AG09309 (cell line): ENCODE measurements at places on chromosomes 13 and 19.

GRCh38 chr13:26401578-26402021 is 147.7 kb downstream of the CDK8 start:
- no peak for DNase-seq

- DNase-seq, result no peak
These were observed 447.3 kb downstream of the FGF9 start for GRCh38 chr13:22118158-22118557.

DNA sequence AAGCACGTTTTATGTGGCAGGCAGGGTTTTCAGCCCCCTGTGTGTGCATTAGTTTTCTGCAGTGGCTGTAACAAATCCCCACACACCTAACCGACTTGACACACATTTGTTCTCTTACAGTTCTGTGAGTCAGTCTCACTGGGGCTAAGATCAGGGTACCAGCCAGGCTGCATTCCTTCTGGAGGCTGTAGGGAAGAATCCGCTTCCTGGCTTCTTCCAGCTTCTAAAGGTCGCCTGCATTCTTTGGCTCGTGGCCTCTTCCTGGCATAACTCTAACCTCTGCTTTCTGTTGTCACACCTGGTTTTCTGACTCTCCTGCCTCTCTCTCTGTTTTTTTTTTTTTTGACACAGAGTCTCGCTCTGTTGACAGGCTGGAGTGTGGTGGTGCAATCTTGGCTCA is 6.4 kb downstream of the ELSPBP1 start:
- DNase-seq, result no peak

DNA sequence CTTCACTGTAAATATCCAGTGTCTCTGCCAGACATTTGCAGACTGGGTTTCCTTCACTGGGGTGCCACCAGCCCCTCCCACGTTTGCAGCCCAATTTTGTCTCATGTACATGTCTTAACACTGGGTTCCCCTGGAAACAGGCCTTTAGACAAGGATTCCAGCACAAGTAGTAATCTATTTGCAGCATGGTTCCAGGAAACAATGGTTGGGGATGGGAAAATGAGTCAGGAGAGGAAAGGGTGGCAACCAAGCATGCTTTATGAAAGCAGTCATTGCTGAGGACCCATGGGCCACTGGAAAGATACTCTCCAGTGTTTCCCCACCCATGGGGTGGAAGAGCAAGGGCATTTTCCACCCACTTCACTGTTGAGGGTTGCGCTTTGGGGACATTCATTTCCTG is 53.6 kb upstream of the FARP1 start:
- peak; percentile 59 for DNase-seq

DNA sequence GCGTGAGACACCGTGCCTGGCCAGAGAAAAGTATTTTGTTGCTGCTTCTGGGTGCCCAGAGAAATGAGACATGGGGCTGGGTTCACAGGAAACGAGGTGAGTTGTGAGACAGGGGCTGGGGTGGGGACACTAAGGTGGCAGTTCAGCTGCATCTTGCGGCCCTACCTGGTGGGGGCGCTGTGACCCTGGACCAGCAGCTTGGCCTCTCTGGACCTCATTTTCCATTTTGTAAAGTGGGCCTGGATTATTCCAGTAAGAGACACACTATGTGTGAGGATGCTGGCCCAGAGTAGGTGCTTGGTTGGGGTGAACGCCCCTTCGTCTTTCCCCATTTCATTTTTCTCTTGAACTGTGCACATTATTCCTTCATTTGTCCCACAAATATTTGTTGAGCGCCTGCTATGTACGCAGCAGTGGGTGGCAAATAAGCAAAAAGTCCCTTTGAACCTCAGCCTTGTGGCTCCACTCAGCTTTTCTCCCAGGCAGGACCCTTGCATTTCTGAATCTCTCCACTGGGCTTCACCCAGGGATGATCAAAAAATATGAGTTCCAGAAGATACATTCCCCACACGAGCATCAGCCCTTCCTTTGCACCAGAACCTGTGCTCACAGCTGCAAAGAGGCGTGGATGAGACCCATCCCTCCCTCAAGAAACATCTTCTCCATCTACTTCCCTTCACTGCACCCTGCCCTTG is 26.6 kb upstream of the OR10H1 start:
- no peak for DNase-seq

DNA sequence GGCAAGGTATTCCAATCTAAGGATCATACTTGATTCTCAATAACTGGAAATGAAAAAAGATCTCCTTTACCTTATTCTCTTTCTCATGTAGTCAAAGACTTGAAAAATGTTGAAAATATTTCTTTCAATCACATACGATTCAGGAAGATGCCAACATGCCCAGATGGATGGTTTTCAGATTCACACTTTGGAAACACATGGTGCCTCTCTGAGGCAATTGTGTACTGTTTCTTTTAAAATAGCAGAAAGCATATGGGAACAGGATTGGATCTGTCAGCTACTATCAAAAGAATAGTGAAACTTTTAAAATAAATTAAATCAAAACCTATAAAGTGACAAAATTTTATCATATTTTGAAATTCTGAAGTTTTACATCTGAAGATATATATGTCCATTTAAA is 222.4 kb downstream of the SPRY2 start:
- no peak for DNase-seq

- DNase-seq, result no peak
These were observed 42.2 kb downstream of the SAE1 start for GRCh38 chr19:47172666-47173455.

GRCh38 chr19:14519860-14520407 is 1.7 kb upstream of the DNAJB1 start:
- no peak for DNase-seq

DNA sequence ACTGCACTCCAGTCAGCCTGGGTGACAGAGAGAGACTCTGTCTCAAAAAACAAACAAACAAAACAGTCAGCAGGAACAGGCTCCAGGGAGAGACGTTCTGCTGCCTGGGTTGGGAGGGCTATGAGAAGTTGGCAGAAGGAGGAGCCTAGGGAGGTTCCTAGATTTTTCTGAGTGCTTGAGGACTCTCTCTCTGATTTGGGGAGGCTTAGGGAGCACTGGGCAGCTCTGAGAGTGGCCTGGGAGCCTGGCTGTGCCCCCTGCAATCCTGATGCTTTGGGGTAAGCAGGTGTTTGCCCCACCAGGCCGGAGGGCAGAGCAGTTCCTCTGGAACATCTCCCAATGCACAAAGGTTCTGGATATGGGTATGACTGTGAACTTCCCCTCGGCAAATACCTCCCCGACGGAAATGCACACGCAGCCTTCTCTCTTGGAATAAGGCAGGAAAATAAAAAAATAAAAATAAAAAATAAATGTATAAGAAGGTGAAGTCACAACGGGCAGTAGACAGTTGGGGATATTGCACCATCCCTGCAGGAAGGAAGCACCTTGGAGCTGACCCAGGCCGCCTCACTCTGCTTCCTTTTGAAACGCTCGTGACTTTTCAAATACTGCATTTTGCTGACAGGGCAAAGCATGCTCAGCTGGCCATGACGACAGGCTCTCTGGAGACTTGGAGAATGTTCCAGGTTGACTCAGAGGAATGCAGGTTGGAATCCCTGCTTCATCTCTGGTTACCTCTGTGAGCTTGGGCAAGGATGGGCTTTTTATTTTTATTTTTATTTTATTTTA is 26.5 kb upstream of the HOMER3 start:
- no peak for DNase-seq

GRCh38 chr19:12834976-12835757 is 788 bp upstream of the RTBDN start:
- DNase-seq, result no peak

GRCh38 chr13:89852570-89852969 is 1494.9 kb upstream of the MIR17HG start:
- no peak for DNase-seq

- no peak for DNase-seq
These were observed at the start of the genes PEG3 and ZIM2 for GRCh38 chr19:56840451-56841192. Gene PEG3, minus strand, starts transcription at chr19:56840726. Its CDS starts 16,071 bp downstream, at chr19:56824655. Gene ZIM2, minus strand, starts transcription at chr19:56840726. Its CDS starts 16,449 bp downstream, at chr19:56824277.

- no peak for DNase-seq
These were observed 631 bp downstream of the LACC1 start for GRCh38 chr13:43880214-43880855.

DNA sequence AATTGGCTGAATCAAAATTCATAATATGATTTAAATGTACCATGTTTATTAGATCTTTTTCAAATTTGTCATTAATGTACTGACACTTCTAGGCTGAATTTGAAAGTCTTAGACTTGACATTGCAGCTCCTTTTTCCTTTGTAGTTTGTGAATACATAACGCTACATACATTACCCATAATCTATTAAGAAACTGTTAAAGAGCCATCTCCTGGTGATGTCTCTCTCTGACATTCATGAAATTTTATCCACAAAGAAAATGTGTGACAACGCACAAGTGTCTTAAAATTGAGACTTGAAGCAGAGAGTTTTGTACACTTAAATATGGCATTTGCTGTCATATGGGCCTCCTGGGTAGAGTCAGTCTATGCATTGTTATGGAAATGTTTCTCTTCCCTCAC is 320.2 kb upstream of the ARGLU1 start:
- DNase-seq, result no peak

DNA sequence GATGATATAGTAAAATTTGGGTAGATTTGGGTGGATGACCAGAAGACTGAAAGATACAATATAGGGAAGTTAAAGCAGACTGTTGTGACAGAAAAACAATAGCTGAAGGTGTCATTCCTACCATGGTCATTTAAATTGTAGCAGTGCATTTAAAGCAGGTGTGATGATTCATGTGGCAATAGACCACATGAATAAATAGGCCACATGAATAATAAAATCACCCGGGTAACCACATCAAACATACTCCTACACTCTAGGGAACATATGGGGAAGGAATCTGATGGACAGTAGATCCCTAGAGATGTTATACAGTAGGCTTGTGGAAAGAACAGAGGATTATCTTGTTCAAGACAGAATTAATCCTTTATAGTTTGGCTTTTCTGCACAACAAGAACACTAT is 392.6 kb downstream of the SLITRK5 start:
- DNase-seq, result no peak

GRCh38 chr13:43574605-43575004 is 212.2 kb downstream of the ENOX1 start:
- no peak for DNase-seq

DNA sequence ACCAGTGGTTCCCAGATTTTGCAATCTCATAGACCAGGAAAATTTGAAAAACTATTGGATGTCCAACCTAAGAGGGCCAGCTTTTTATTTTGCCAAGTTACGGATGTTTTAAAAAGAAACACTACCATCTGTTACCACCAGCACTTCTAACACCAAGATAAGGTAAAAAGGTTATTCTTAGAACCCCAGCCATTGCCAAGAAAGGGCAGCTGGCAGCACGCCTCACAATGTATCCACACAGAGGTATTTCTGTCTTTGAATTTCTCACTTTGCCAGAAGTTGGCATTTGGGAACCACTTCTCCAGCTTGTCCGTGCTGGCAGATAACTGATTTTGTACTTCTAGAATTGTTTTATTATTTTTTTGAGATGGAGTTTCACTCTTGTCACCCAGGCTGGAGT is 28.7 kb downstream of the CAPN12 start:
- DNase-seq, result no peak

- DNase-seq, result no peak
These were observed 80.2 kb downstream of the SPACA7 start for GRCh38 chr13:112456138-112457056.

GRCh38 chr13:30394751-30395191 is 27.5 kb upstream of the UBE2L5 start:
- DNase-seq, result no peak

DNA sequence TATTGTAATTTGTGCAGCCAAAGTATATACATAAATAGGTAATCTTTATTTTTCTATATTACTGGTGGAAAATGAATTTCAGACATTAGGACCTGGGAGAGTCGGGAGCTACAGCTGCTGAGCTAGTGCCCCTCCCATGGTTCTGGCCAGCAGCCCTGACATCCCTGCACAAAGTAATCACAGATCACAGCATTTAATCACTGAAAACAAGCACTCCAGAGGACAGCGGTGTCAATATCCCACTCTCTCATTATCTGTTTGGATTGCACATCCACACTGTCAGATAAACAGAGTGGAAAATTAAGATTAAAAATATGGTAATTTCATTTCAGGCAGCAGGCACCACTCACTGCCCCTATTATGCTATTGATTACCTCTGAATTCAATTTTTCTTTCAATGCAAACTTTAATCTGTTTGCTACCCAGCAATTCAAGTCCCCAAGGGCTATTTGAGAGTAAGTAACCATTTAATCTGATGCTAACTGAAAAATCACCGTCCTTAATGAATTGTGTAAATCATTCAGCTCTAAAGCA is 254.1 kb upstream of the SOX21 start:
- DNase-seq, result no peak

DNA sequence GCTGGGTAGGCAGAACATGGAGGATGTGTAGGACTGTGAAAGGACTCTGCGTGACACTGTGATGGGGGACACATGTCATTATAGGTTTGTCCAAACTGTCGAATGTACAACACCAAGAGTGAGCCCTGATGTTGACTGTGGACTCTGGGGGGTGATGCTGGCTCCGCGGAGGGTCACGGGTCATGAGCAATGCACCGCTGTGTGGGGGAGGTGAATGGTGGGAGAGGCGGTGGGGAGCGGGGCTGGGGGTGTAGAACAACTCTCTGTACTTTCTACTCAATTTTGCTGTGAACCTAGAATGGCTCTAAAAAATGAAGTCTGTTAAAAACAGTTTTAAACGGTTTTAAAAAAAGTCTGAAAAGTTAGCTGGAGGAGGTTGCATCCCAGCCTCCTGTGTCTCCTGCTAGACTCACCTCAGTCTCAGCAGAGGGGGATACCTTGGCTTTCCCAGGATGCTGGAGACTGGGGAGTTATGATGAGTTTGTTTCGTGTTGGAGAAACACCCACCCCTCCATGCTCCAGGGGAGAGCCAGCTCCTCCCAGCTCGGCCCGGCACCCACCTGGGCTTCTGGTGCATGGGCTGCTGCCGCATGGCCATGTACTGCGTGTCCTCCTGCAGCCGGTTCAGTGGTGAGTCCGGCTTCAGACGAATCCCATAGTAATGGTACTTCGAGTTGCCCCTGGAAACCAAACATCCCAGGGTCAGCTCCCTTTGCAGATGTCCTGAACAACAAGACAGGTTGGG is 34.7 kb upstream of the RANBP3 start:
- DNase-seq, result no peak

DNA sequence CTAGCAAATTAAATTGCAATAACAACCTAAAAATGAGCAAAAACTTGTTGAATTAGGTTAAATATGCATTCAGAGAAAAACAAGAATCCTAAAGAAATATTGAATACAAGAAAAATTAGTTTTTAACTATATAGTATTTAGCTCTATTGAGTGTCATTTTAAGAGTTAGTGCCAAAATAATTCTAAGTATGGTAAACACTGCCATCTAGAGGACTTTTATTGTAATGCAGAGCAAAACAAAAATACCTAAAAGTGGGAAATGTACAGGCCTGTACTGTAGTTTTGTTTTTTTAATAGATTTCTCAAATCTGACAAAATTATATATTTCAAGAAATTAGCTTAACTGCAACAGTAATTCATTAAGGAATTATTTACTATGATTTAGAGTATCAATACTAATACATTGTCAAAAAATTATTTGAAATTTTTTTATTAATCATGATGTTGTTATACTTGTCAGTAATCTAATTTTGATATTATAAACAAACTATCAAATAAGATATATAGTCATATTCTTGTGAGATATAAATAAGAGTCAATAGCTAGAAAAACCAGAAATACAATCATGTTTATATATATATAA is 8.2 kb upstream of the PCDH9 start:
- no peak for DNase-seq
